Calu3 (cell line): ENCODE measurements at places on chromosomes 16 and 17. TPM values are rescaled to one million over a fixed set of nuclear protein-coding genes. Genes with fewer than 3 reads are reported as not detected.

Gene FOXF1
- total RNA-seq, result not detected in 2 replicates

Gene CRYM
- 4.1 and 7.2 TPM in 2 replicates for total RNA-seq

Gene KSR1
- 3.6 and 4.5 TPM in 2 replicates for total RNA-seq

Gene ADAM11
- total RNA-seq, result 0.57 and 1.2 TPM in 2 replicates

Gene GPR139
- not detected in 2 replicates for total RNA-seq

- no peak for DNase-seq
These were observed 9.7 kb upstream of the ARL2BP start for GRCh38 chr16:57235128-57236021.

DNA sequence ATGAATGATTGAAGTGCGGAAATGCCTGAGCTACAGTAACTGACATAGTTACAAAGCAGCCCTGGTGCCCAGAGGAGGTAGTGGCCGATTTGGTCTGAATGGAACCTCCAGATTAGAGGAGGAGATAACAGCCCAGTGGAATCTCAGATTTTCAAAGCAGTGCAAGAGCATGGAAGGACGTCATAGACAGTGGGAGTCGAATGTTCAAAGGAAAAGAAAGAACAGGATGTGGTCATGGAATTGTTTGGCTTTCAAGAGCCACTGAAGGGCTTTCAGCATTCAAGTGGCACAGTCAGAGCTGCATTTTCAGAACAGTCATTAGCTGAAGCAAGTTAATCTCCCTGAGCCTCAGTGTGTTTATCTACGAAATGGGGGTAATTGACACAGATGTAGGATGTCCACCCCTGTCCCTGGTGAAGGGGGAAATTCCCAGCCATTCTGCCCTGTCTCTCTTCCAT, 104.6 kb upstream of the CACNG3 start:
- DNase-seq, result no peak

DNA sequence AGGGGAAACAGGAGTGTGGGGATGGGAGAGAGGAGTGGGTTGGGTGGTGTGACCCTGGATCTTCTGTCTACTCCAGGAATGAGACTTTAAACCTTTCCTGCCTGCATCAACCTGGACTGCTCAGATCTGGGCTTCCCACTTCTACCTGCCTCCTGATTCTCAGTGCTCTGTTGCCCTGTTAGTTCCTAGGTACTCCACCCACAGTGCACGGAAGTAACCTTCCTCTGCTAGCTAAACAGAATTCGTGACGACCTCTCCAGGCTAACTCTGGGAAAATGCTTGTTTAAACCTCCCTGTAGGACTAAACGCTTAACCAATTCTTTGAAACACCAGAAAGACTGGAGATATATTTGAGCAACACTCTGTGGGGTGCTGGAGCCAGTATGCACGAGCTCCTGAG, 83.4 kb upstream of the CLEC3A start:
- no peak for DNase-seq

DNA sequence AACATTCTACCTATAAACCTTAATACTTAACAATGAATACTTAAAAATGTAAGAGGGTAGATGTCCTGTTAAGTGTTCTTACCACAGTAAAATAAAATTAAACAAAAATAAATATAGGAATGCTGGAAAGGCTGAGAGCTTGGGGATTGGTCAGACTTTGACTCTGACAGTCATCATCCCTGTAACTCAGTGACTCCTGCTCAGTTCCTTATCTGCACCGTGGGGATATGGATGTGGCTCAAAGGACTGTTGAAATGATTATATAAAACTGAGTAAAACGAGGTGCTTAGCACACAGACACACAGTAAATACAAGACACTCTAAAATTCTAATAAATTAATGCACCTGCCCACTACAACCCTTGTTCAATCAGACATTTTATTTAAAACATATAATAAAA, 338.6 kb downstream of the TMEM114 start:
- DNase-seq, result no peak
